Stimulated activated naive B cell treated with anti-CD40 and anti-IgM and Interleukin-4, amounts not matched to agents 10 μg/mL and 1 μg/mL and 100 μg/mL, for 72 hours (primary cell): ENCODE measurements at places on chromosomes 1 and 21.

GRCh38 chr1:167861664-167862381 lies 52.1 kb downstream of the ADCY10 start:
- DNase-seq, result no peak

- DNase-seq, result no peak
Measured at GRCh38 chr1:214544791-214545190, 6.6 kb downstream of the PTPN14 start.

- DNase-seq, result no peak
Measured at GRCh38 chr1:22500058-22500457, 48.4 kb downstream of the ZBTB40 start.

- DNase-seq, result no peak
Measured at GRCh38 chr1:217891966-217892365, 260.8 kb downstream of the SPATA17 start.

- DNase-seq, result no peak
Measured at GRCh38 chr1:158800526-158800925, 19.5 kb upstream of the OR6N2 start.

GRCh38 chr1:223231581-223231980 lies 88.5 kb upstream of the TLR5 start:
- no peak for DNase-seq

- peak; percentile 61 for DNase-seq
Measured at GRCh38 chr1:159854693-159855192, 7.7 kb downstream of the VSIG8 start.

- DNase-seq, result no peak
Measured at GRCh38 chr1:1842360-1843146, 48.3 kb downstream of the GNB1 start.

DNA sequence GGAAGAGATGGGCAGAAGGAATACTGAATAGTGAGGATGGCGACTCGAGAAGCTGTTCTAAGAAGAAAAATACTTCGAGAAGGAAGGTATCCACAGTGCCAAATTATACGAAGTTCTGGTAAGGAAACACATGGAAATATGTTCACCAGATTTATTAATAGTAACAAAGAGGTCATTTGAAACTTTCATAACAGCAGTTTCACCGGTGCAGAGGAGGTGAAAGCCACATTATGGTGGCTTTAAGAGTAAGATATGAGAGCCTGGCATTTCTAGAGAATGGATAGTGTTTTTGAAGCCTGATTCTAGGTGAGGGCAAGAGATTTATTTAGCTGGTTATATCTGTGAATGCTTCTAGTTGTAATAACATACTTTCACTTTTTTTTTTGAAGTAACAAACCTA lies 56.2 kb downstream of the DPYD start:
- no peak for DNase-seq

GRCh38 chr1:52927212-52928014 lies at the start of gene SCP2:
Gene SCP2 (plus strand): TSS chr1:52927276. CDS start chr1:52927397, 121 bp downstream.
- DNase-seq, result peak; percentile 48

GRCh38 chr21:38628349-38628748 lies 130.1 kb upstream of the ERG start:
- DNase-seq, result no peak

DNA sequence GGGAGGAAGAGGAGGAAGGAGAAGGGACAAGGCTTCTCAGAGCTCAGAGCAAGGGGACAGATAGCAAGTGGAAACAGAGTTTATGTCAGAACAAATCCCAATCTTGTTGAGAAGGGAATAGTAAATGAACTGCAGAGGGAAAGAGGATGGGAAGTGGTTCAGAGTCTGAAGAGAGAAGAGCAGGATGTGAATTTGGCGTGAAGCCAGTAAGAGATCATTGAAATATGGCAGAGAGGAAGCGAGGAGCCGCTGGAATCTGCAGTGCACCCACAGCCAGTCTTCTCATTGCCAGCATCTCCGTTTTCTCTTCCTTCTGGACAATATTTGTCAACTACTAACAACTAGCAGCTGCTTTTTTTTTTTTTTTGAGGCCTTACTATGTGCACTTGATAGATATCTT lies 19.1 kb downstream of the OLFML3 start:
- no peak for DNase-seq

- DNase-seq, result no peak
Measured at GRCh38 chr1:162276493-162276892, 100.2 kb downstream of the SPATA46 start.

GRCh38 chr1:30515755-30516484 lies 207.5 kb downstream of the MATN1 start:
- DNase-seq, result no peak

DNA sequence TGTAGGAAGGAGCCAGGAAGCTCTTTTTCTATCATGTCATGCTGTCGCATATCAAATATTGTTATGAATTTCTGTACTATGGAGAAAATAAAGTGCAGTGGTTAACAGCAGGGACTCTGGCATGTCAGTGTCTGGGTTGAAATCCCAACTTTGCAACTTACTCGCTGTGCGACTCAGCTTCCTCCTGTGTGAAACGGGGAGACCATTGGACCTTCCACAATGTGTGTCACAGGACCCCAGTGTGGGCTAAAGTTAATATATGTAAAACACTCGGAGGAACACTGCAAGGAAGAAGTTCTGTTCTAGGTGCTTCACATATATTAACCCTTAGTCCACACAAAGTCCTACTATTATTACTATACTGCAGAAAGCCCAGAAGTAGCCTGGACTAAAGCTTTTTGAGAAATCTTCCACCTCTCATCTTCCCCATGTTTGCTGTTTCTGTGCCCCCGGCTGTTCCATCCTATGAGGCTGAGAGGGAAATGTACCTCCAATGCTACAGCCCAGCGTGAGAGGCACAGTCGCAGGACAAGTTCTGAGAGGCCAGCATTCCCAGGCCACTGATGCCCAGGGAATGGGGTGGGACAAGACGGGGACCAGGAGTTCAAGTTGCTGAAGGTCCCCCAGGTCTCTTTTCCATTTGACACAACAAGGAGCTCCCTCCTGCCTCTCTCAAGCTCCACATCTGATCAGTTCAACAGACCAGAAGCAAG lies 1.9 kb downstream of the CHIT1 start:
- DNase-seq, result no peak

- DNase-seq, result no peak
Measured at GRCh38 chr1:43442756-43443155, 11.0 kb downstream of the HYI start.

- no peak for DNase-seq
Measured at GRCh38 chr1:235823684-235824083, 43.0 kb downstream of the LYST start.

GRCh38 chr1:204250428-204251030 lies 36.7 kb upstream of the GOLT1A start:
- no peak for DNase-seq

- DNase-seq, result no peak
Measured at GRCh38 chr1:246776923-246777322, 52.7 kb downstream of the SCCPDH start.

DNA sequence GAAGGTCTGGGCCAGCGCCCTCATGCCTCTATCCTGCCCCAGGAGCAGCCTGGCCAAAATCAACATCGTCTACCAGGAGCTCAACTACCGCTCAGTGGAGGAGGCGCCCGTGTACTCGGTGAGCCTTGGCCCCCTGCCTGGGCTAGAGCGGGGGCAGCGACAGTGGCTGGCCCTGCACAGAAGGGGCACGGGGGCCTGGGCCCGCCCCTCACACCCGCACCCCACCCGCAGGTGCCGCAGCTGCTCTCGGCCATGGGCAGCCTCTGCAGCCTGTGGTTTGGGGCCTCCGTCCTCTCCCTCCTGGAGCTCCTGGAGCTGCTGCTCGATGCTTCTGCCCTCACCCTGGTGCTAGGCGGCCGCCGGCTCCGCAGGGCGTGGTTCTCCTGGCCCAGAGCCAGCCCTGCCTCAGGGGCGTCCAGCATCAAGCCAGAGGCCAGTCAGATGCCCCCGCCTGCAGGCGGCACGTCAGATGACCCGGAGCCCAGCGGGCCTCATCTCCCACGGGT lies 10.8 kb downstream of the SCNN1D start:
- no peak for DNase-seq

GRCh38 chr1:31576201-31576669 lies at the start of gene TINAGL1:
Gene TINAGL1 (plus strand): TSS chr1:31576515. CDS start chr1:31577149, 634 bp downstream.
- no peak for DNase-seq

GRCh38 chr1:168335500-168335899 lies 54.8 kb downstream of the TBX19 start:
- no peak for DNase-seq

GRCh38 chr1:31593770-31594632 lies 17.7 kb downstream of the TINAGL1 start:
- DNase-seq, result peak; percentile 66

- no peak for DNase-seq
Measured at GRCh38 chr1:17031436-17031835, 19.7 kb upstream of the ATP13A2 start.

DNA sequence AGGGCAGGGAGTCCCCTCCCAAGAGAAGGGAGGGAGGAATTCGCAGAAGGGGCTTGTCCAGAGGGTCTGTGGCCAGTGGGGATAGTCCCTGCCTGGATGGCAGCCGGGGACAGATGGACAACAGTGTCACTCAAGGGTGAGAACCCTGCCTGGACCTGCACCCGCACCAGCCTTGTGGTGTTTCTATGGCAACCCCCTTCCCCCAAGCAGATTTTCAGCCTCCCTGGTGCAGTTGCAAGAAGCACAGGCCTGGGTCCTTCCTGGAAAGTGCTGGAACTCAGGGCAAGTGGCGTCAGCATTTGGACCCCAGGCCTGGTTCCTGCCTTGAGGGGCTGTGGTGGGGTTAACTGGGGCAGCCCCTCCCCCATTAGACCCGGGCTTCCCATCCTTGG lies 83.8 kb upstream of the ACTL8 start:
- DNase-seq, result no peak

GRCh38 chr1:53061123-53061858 lies 722 bp upstream of the PODN start:
- DNase-seq, result no peak

DNA sequence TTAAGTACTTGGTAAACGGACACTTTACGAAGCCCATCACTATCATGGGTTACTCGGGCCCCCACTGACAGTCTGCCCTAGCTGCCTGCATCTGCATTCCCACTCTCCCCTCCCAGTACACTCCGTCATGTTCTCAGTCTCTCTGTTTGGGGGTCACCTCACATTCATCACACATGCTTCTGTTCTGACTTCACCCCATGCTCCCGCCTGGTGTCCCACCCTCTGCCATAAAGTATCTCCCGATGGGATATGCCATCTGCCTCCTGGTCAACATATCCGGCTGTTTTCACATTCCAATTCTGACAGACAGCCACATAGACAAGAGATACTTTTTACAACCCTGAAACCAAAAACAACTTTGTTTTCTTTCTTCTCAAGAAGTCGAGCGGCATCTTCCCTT lies 1.0 kb downstream of the OLFML2B start:
- no peak for DNase-seq

GRCh38 chr1:230171356-230172015 lies 104.4 kb downstream of the GALNT2 start:
- no peak for DNase-seq

DNA sequence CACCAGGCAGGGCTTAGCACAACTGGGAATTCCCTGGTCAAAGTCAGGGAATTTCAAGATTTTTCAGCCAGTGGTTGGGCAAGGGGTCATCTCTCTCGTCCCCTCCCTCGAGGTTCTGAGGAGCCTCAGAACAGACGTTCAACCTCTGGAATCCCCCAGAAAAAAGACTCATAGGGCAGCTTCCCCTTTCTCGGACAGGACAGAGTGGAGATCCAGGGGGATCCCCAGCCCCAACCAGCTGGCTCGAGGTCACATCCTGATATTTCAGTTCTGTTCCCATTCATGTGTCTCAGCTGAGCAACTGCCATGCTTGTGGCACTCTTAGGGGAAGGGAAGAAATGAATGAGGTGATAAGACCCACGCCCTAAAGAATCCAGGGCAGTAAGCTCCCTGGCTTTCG lies 4.9 kb upstream of the LAD1 start:
- peak; percentile 28 for DNase-seq

GRCh38 chr1:25129380-25129779 lies 102.9 kb downstream of the SYF2 start:
- no peak for DNase-seq

DNA sequence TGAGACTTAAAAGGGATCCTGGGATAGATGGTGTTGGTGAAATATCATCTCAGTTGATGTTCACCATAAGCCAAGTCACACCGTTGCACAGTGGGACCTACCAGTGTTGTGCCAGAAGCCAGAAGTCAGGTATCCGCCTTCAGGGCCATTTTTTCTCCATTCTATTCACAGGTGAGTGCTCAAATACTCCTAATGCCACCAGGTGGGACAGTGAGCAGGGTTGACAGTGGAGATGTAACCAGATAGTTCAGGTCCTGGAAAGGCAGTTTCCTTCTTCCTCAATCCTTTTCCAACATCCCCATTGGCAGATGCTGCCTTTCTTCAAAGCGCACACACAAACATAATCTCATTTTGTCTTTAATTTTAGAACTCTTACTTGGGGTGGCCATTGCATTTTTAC lies 11.6 kb downstream of the CD160 start:
- no peak for DNase-seq

- DNase-seq, result no peak
Measured at GRCh38 chr1:60470246-60470645, 396.7 kb upstream of the C1orf87 start.

- no peak for DNase-seq
Measured at GRCh38 chr1:85544689-85545215, 35.8 kb upstream of the CCN1 start.

DNA sequence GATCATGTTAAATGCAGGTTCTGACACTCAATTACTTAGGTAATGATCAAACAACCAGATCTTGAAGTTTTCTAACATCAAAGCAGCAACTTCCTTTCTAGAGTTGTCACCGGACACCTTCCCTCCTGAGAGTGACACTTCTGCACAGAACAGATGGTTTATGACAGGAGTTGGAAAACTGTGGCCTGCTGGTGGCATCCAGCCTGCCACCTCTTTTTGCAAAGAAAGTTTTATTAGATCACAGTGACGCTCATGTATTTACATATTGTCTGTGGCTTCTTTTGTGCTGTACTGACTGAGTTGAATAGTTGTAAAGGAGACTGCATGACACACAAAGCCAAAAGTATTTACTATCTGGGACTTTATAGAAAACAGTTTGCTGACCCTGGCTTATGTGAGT lies 28.3 kb downstream of the DDR2 start:
- no peak for DNase-seq

DNA sequence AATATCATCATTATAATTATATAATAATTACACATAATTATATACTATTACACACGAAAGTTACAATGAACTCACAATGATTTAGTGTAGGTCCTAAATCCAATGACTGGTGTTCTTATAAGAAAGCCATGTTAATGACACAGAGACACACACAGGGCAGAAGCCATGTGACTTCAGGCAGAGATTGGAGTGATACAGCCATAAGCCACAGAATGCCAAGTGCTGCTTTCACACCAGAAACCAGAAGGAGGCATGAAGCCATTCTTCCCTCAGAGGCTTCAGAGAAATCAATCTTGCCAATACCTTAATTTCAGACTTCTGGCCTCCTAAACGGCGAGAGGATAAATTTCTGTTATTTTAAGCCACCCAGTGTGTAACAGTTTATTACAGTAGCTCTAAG lies 147.4 kb upstream of the KRTAP19-8 start:
- no peak for DNase-seq

- DNase-seq, result no peak
Measured at GRCh38 chr1:208103597-208104513, 140.3 kb downstream of the PLXNA2 start.

DNA sequence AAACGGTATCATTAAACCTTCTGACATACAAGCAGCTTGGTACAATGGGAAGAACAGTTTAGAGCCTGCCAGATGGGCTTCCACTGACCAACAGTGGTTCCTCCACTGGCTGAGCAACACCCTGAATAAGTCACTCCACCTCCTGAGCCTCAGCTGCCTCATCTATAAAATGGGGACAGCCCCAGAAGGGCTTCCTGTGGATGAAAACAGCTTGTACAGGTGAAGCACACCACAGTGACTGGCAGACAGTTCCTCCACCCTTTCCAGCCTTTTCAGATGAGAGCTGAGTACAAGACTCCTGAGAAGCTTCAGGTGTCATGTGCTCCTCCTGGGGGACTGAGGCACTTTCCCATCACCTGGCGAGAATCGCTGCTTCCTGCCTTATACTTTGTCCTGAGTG lies 2.1 kb downstream of the CAPZB start:
- DNase-seq, result no peak
